ENCODE measurements at places on chromosomes 16 and 17.

- DNase-seq: no peak
Measured at GRCh38 chr17:18020971-18021370, 18.0 kb downstream of the ATPAF2 start.

DNA sequence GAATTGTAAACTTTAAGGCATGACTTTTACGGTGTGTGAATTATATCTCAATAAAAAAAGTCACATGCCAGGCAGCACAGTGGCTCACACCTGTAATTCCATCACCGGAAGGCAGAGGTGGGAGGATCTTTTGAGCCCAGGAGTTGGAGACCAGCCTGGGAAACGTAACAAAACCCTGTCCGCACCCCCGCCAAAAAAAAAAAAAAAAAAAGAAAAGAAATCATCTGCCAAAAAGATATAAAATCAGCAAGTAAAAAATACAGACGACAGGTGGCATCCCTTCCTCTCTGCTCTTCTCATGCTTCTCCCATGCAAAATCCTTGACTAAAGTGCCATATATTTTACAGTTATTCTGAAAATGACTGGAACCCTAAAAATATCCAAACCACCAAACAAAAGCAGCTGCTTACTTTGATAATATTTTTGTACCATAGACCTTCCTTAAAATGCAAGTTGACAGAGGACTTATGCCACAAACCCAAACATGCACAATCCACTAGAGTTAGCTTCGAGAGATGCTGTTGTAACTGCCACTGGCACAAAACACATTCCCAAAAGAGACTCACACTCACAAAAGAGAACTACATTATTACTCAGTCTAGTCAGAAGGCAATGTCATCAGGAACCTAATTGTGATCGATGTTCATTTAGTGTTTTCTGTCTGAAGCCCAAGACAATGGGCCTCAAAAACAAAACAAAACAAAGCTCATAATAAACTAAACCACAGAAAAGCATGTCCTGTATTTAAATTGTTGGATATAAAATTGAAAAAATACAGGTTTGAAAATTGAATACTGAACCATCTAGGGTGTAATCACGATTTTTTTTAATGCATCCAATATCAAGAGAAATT is 2.4 kb downstream of the CRLF3 start:
- DNase-seq: peak; percentile 20

GRCh38 chr17:29677824-29678223 is 55.1 kb upstream of the CORO6 start:
- DNase-seq: no peak

GRCh38 chr16:81524382-81524781 is 79.8 kb downstream of the CMIP start:
- DNase-seq: no peak

DNA sequence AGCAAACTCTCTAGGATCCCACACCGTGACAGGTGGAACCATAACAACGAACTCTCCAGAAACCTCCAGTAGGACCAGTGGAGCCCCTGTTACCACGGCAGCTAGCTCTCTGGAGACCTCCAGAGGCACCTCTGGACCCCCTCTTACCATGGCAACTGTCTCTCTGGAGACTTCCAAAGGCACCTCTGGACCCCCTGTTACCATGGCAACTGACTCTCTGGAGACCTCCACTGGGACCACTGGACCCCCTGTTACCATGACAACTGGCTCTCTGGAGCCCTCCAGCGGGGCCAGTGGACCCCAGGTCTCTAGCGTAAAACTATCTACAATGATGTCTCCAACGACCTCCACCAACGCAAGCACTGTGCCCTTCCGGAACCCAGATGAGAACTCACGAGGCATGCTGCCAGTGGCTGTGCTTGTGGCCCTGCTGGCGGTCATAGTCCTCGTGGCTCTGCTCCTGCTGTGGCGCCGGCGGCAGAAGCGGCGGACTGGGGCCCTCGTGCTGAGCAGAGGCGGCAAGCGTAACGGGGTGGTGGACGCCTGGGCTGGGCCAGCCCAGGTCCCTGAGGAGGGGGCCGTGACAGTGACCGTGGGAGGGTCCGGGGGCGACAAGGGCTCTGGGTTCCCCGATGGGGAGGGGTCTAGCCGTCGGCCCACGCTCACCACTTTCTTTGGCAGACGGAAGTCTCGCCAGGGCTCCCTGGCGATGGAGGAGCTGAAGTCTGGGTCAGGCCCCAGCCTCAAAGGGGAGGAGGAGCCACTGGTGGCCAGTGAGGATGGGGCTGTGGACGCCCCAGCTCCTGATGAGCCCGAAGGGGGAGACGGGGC is 1.3 kb downstream of the SPN start:
- no peak for DNase-seq

- peak; percentile 61 for DNase-seq
Measured at GRCh38 chr16:19114359-19115147, 789 bp downstream of the ITPRIPL2 start.

DNA sequence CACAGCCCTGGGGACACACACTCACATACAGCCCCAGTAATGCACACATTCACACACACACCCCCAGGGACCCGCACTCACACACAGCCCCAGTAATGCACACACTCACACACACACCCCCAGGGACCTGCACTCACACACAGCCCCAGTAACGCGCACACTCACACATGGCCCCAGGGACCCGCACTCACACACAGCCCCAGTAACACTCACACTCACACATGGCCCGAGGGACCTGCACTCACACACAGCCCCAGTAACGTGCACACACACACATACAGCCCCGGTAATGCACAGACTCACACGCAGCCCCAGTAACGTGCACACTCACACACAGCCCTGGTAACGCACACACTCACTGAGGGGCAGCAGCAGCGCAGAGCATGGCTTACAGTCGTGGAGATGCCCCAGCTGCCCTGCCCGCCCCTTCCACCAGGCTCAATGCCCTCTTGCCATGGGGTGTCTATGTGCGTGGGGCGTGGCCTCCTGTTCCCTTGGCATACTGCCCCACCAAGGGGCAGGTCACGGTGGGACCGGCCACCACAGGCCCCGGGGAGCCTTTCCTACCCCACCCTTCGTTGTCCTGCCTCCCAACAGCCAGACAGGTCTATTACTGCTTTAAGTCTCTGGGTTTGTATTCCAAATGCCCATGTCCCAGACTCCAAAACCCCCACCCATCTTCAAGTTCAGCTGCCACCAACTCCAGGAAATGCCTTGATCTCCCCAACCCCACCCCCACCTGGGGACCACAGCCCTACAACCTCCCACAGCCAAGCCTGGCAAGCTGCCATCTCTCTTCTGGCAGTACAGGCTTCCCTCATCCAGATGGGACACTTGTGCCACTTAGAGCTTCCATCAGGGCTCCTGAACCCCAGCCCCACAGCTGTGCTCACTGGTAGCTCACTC is 2.7 kb downstream of the CCDC102A start:
- no peak for DNase-seq

DNA sequence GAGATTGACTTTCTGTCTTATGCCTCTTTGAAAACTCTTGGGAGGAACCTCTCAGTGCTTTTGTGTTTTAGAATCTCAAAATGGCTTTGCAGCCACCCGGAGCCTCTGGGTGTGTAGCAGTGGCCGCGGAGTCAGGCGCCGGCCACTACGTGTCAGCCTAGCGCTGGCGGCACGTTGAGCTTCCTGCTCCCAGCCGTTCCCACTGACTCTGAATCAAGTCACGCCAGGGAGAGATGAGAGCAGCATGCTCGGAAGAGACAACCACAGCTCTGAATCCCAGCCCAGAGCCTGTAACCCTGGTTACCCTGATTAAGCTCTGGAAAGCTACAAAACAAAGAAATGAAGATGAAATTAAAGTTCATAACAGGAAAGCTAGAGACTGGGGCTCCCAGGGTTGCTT is 97.4 kb upstream of the CACNG5 start:
- DNase-seq: peak; percentile 73

GRCh38 chr17:61223725-61224124 is 175.9 kb upstream of the TBX2 start:
- DNase-seq: no peak

All from AG10803 (cell line).